ENCODE measurements at places on chromosomes 1 and 21.

DNA sequence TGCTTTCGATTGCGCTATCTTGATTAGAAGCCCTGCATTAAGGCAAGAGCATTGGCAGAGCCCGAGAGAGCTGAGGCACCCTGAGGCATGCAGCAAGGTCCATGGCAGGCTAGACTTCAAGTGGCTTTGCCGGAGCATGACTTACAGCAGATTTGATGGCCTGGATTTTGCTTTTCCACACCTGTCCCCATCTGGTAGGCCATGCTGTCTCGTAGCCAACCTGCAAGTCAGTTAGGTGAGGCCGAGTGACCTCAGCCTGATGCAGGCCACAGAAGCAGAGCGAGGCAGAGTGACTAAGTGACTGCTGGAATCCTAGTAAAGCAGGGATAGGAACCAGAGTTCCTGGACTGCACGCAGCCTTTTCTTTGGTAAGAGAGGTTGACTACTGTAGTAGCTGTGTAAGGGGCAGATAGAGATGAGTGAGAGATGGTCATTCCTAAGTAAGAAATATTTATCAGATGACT, 148.9 kb downstream of the PBX1 start:
- DNase-seq, result no peak

DNA sequence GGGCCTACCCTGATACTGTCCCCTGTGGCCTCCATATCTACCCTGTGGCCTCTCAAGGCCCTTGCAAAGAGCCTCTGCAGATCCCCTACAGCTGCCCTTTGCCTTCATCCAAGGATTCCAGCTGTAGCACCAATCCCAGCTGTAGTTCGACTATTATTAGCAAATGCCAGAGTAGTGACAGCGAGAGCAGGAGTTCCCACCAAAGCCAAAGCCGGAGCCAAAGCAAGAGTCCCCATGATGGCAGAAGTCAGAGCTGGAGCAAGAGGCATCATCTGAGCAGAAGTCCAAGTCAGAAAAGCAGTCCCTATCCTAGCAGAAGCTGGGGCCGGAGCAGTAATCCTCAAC, 2.7 kb downstream of the NSUN4 start:
- no peak for DNase-seq

GRCh38 chr1:24972915-24973242, 42.8 kb upstream of the RUNX3 start:
- no peak for DNase-seq

DNA sequence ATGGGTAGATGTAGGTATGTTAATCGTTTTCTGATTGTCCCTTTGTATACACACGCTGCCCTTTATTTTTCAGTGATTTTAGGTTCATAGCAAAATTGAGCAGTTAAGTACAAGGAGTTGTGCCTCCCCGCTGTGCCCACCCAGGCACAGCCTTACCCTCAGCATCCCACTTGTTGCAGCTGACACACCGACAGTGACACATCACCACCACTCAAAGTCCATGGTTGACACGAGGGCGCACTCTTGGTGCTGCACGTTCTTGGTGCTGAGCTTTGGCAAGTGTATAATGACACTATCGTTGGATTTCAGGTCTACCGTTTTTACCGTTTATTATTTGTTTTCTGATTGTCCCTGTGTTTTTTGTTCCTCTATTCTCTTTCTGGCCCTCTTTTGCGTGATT, 15.6 kb downstream of the C1orf159 start:
- DNase-seq, result no peak

DNA sequence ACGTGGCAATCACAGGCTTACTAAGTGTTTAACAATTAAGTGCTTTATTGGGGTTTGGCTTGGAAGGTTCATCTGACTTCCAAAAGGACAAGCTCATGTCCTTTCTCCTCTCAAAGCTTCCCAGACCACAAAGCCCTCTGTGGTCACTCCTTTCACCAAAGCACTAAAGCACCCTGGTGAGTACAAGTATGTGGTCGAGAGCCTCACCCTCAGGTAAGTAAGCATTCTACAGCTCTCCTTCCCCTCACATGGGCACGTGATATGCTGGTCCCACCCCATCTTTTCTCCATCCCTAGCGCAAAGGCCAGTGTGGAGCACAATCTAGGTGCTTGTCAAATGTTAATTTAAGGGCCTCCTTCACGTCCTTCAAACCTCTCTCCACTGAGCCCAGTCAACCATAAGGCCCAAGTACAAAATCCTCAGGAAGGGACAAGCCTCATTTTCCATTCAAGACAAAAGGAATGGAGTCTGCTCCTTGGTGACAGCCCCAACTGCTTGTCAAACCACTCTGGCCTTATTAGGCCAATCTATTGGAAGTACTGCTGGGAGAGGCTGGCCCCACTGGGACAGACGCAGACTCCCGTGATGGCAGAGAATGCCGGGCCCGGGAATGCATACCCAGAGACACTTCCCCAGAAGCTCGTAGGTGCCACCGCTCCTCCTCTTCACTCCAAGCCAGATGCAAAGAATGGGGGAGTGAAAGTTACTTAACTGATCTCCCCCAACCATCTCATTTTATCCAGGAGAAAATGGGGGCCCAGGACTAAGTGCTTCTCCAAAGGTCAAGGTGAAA, 7.8 kb downstream of the STMN1 start:
- no peak for DNase-seq

GRCh38 chr1:169115891-169116585, 9.5 kb downstream of the ATP1B1 start:
- no peak for DNase-seq

- no peak for DNase-seq
These were observed 605.7 kb downstream of the NUF2 start for GRCh38 chr1:163927493-163927892.

- no peak for DNase-seq
These were observed 3.7 kb downstream of the ATP1A1 start for GRCh38 chr1:116376729-116377086.

- DNase-seq, result no peak
These were observed 160.1 kb upstream of the NFIA start for GRCh38 chr1:60922304-60922703.

DNA sequence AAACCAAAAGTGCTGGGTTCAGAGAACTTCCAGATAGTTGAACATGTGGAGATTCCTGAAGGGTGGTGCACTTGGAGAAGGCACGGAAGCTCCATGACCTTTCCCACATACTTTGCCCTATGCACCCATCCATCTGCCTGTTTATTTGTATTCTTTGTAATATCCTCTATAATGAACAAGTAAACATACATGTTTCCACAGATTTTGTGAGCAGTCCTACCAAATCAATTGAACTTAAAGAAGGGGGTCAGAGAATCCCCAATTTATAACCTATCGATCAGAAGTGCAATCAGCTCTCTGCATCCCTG, 121.4 kb downstream of the ADSS2 start:
- DNase-seq, result no peak

GRCh38 chr1:202210385-202210784, 16.8 kb downstream of the LGR6 start:
- no peak for DNase-seq

DNA sequence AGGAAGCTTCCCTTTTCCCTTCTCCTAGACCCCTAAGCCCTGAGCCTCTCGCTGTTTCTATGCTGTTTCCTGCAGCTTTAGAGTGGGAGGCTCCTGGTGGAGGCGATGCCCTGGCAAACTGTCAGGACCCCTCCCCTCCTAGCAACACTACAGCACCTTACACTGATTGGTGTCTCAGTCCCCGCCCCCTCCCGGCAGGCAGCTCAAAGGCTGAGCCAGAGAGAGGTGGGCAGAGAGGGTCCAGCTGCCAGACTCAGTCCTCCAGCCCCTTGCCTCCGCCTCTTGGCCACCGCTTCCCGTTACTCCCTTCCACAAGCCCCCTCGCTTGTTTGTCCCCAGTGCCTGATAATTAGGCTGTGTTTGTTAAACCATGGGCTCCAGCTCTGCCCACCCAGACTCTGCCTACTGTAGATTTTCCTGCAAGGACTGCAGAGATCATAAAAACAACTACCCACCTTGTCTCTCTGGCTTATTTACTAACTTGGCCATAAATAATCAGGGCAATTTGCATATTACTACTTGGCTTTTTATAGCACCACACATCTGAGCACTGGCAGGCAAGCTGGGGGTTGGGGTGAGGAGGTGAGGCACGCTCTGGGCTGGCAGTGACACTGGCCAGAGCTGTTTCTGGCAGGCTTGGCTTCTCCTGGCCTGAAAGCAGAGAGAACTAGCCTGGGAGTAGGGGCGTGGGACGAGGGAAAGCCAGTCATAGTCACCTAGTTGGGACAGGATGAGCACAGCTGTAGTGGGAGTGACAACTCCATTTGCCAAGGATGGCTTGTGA, 107.5 kb downstream of the CSMD2 start:
- DNase-seq, result no peak

DNA sequence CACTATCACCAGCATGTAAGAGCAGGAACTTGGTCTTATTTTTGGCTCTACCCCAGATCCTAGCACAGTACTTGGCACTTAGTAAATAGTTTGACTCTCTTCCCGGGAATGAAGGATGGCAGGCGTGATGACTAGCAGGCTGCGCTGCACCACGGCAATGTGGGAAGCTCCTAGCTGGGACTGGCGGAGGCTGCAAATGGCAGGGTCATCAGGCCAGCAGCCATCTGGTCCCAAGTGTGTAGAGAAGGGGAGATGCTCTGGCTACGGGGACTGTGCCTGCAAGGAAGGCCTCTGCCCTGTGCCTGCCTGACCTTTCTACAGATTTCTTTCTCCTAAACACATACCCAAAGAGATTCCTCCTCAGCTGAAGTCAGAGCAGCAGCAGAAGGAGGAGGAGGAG, 95.0 kb downstream of the KCND3 start:
- DNase-seq, result no peak

DNA sequence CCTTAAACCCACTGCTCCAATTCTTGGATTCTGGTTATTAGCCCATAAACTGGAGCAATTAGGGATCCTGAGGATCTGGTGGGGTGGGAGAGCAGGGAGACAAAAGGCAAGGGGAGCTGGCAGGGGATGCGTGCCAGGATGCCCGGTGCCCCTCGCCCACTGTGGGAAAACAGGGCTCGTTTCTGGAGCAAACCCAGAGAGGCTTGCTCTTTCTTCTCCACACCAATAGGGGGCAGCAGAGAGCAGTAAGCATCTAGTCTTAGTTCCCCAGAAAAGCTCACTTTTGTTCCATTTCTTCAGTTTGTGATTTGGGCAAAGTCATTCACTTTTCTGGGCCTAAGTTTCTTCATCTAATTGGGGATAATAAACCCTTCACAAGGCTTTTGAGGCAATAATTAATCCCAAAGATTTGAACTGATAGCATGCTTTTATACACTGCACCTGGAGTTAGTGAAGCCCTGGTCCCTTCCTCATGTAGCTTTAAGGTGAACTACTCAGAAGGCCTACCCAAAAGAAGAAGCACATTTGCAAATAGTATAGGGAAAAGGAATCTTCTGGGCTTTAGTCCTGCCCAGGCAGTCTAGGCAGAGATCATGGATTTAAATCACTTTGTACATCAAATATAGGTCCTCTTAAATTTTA, 160.6 kb upstream of the USP24 start:
- DNase-seq, result no peak

GRCh38 chr1:27572679-27573426, 31.1 kb downstream of the AHDC1 start:
- DNase-seq, result no peak

GRCh38 chr1:23984417-23985186, 4.5 kb upstream of the SRSF10 start:
- DNase-seq, result no peak

DNA sequence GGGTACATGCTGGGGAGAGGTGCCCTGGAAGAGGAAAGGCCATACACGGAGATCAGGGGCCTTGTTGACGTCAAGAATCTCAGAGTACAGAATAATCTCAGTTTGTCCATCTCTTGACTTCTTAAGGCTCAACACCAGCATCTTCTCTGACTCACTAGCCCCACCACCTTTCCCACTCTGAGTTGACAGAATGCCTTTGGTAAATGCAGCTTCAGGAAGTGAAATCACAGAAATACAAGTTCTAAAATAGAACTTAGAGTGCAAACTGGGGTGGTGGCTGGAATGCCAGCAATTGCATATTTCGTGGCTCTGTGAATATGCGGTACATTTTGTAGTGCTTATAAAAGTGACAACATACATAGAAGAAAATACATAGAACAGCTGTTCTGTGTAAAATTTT, 1.6 kb downstream of the COG2 start:
- DNase-seq, result no peak

GRCh38 chr1:85554630-85555327, 25.8 kb upstream of the CCN1 start:
- DNase-seq, result no peak

GRCh38 chr1:84353695-84354094, 44.6 kb upstream of the DNASE2B start:
- no peak for DNase-seq

All from activated CD4-positive, CD25-positive, alpha-beta regulatory T cell treated with anti-CD3 and anti-CD28 coated beads, Interleukin-2, amount 50 U/mL, for 16 hours (primary cell).